CD4-positive, alpha-beta T cell treated with Interleukin-2 at 100 ng/mL for 4 hours (primary cell): ENCODE measurements at places on chromosomes 12 and 14.

GRCh38 chr12:13368971-13369370 lies 172.4 kb downstream of the EMP1 start:
- no peak for DNase-seq

DNA sequence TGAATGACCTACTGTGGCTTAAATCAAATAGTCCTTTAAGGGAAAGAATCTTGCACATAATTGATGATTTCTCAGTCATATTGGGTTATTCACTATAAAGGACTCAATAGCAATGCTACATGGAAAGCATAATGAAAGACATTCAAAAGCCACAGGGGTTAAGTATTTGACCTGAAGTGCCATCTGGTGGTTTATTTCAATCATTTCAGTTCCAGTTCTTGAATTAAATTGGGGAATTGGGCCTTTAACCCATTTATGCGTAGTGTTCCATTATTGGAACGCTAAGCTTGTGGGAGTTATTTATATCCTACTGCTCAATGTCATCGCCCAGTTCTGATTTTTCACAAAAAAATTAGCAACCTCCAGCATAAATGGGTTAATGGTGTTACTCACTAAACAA lies 41.3 kb upstream of the C12orf71 start:
- no peak for DNase-seq

- DNase-seq, result no peak
These were observed 54.9 kb downstream of the BEGAIN start for GRCh38 chr14:100532154-100532861.

GRCh38 chr14:36304895-36305294 lies 15.5 kb downstream of the MBIP start:
- DNase-seq, result no peak

DNA sequence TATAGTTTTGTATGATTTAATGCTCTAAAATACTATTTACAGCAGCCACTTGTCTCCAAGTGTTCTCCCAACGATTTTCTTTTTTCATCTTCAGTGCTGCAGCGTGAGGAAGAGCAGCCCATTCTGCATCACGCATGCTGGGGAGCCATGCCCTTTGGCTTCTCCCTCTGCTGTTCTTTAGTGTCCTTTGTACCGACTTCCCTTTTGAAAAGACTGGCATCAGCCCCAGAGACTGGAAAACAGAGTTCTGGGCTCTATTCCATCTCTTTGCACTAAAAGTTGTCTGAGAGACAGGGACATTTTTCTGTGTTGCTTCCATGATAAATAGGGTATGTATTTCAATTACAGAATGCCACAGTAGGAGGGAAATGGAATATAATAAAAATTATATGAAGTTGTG lies 105.1 kb downstream of the RERG start:
- no peak for DNase-seq

- DNase-seq, result no peak
These were observed 191.2 kb upstream of the DIO3 start for GRCh38 chr14:101369916-101370592.

DNA sequence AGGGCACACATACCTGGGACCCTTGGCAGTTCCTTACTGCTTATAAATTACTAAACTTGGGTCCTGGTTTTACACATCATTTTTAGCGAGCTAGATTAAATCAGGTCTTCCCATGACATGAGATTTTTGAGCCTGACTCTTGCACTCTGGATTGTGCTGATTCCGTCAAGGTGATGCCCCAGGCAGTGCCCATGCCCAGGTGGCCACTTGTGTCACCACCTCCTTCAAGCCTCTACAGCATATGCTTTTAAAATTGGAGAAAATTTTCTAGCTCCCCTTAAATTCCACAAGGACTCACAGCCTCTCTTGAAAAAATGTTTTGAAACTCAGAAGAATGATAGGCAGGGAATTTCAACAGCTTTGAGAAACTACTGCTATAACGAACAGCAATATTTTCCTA lies 9.6 kb downstream of the PTPN21 start:
- DNase-seq, result no peak

DNA sequence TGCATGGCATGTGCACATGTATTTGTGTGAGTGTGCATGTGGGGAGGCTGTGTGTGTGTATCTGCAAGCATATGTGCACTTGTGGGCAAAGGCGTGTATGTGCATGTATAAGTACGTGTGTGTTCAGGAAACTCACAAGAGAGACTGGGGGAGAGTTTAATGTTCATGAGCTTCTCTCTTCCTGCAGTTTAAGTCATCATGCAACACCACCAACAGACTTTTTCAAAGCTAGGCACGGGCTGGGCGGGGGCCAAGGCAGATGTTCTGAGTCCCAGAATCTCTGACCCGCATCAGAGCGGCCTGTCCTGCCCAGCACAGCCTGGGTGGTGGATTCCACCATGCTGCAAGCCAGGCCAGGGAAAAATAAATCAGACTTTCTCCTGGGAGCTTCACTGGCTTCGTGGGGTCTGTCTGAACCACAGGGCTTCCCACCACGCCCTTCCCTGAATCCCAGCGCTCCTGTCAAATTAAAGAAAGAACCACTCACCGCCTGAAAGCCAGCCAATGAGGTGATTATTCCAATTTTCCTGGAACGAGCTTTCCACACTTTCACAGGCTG lies 75.7 kb downstream of the PITPNM2 start:
- no peak for DNase-seq

GRCh38 chr12:27592548-27592947 lies 68.5 kb downstream of the PPFIBP1 start:
- DNase-seq, result no peak

- no peak for DNase-seq
These were observed 128.0 kb downstream of the RFLNA start for GRCh38 chr12:124422570-124423523.

DNA sequence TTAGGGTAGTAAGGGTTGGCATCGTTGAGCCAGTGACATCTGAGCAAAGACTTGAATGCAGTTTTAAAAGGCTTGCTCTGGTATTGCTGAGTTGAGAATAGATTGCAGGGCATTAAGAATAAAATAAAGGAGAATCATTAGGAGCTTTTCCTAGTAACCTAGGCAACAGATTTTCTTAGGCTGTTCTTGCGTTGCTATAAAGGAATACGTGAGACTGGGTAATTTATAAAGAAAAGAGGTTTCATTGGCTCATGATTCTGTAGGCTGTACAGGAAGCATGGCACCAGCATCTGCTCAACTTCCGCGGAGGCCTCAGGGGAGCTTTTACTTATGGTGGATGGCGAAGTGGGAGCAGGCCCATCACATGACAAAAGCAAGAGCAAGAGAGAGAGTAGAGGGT lies 97.4 kb downstream of the RAD51B start:
- no peak for DNase-seq

DNA sequence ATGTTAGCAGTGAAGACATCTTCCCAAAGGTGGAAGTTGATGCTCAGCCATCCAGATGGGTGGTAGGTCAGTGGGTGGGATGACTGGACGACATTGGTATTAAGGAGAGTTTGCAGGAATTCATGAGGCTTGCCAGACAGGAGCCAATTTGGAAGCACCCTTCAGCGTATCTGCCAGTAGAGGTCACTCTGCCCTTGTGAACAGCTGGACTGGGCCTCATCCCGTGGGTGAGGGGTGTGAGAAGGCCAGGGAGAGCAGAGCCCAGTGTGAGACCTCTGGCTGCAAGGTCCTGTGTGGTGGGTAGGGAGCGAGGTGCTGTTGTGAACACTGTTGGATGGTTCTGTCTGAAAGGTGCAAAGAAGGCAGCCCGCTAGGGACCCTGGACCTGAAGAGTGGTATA lies 37.7 kb downstream of the SLC5A8 start:
- no peak for DNase-seq
